ENCODE measurements at places on chromosomes 5 and 9.

DNA sequence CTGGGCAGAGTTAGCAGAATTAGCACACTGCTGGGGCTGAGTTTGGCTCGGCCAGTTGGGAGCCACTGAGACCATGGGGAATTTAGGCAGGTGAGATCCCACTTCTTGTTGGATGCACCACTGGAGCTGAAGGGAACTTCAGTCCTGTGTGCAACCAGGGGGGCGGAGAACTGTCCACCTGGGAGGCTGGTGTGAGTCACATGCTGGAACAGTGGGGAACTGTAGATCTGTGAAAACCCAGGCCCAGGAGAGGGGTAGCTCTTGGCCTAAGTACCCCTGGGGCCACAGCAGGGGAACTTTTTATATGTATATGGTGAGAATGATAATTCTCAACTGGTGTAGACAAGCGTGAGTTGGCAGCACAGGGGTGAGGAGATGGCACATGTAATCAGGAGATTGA is 237.5 kb upstream of the KIF2A start:
- no peak for DNase-seq

GRCh38 chr5:10354048-10354872 is 765 bp downstream of the MARCHF6 start:
- DNase-seq = peak; percentile 35

GRCh38 chr5:146944764-146945616 is 66.4 kb upstream of the PPP2R2B start:
- no peak for DNase-seq

GRCh38 chr9:33186457-33187168 is 19.5 kb upstream of the B4GALT1 start:
- no peak for DNase-seq

DNA sequence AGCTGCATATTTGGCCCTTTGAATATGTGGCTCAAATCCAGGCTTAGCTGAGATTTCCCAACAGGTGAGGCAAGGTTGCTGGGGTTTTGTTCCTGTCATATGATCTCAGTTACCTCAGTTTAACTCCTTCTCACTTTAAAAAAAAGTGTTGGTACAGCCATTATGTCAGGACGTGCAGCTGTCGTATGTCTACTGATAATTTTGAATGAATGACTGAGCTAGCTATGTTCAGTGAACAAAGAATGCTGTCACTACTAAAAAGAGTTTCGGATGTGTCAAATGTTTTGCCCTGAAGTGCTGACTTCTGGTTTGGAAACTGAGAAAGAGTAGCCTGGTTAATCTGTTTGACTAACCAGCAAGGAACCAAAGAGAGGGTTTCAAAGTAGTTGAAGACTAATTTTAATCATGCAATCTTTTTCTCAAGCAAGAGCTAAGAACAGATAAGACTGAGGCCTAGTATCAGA is 106.3 kb upstream of the NR3C1 start:
- no peak for DNase-seq

- DNase-seq = no peak
These were observed 425.1 kb downstream of the ARHGEF28 start for GRCh38 chr5:74051076-74051475.

GRCh38 chr9:751137-752051 is 90.1 kb upstream of the DMRT1 start:
- DNase-seq = no peak

- DNase-seq = no peak
These were observed 136.2 kb downstream of the CDH6 start for GRCh38 chr5:31329715-31330114.

DNA sequence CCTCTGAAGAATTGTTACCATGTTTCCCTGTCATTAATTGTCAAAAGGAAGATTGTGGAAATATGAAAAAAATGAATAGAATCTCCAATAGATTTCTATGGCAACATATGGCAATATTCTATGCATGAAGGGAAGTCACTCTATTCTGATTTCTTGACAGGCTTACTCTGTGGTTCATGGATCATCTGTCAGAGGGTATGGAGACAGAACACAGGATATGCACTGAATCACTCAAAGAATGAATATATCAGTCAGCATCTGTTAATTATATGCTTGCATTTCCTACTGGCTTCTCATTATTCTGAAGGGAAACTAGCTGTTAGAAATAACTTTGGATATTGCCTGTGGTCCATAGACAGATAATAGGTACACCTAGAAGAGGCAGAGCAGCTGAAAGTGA is 918.9 kb downstream of the DTWD2 start:
- DNase-seq = no peak

DNA sequence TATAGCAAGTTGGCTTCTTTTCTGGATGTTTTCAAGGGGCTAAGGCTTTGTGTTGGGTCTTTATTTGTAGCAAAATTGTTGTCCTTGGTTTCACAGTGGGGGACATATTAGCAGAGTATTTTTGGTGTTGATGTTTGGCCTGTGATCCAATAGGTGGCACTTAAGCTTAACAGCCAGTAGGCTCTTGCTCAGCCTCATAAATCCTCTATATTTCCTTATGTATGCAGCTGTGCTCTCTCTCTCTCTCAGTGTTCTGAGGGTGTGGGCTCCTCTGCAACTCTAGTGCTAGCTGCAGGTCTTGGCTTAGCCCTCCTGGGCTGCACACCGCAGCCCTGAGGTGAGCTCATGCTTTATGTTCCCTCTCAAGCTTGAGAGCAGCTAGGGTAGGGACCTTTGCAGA is 195.0 kb upstream of the GHR start:
- DNase-seq = no peak

GRCh38 chr5:61837788-61838187 is 468.2 kb upstream of the KIF2A start:
- no peak for DNase-seq

DNA sequence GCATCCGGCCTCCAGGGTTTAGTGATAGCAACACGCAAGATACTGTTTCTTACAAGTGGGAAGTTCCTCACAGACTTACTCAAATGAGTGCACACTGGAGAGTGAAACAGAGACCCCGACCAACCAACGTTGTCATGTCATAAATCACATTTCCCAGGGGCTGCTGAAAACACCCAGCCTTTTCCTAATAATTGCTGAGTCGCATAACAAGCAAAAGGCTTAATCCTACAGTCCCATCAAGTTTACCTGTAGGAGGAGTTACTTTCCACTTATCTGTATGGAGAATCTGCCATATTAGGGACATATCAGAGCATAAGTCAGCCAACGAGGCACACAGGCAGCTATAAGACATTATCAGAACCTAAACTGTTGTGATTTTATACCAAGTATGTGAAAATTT is 156.4 kb upstream of the LHFPL2 start:
- no peak for DNase-seq

- DNase-seq = no peak
These were observed 36.6 kb upstream of the CCL21 start for GRCh38 chr9:34746526-34746925.

DNA sequence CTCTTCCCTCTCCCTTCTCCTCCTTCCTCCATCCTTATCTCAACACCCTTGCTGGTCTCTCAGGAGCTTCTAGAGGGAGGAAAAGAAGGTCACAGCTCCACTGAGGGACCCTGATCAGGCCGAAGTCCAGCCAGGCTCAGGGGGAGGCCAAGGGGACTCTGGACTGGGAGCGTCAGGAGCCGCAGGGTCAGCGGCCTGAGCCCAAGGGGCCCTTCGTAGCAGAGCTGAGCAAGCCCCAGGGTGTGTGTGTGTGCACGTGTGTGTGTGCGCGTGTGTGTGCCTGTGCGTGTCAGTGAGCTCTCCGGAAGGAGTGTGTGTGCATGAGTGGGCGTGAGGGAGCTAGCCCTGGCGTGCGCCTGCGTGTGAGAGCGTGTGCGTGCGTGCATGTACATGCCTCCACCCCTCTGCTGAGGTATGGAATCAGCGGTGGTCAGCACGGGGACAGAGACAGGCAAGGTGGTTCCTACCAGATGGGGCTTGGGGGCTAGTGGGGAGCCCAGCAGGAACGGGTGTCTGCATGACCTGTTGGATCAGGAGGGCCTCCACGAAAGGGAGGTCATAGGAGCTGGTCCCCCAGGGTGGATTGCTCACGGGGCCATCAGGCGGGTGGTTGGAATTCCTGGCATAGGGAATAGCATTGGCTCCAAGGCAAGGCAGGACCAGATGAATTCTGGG is 10.0 kb upstream of the AGPAT2 start:
- DNase-seq = no peak

- DNase-seq = no peak
These were observed 22.7 kb upstream of the LECT2 start for GRCh38 chr5:135977375-135977928.

GRCh38 chr5:53478411-53479044 is 1.9 kb upstream of the FST start:
- DNase-seq = peak; percentile 51

DNA sequence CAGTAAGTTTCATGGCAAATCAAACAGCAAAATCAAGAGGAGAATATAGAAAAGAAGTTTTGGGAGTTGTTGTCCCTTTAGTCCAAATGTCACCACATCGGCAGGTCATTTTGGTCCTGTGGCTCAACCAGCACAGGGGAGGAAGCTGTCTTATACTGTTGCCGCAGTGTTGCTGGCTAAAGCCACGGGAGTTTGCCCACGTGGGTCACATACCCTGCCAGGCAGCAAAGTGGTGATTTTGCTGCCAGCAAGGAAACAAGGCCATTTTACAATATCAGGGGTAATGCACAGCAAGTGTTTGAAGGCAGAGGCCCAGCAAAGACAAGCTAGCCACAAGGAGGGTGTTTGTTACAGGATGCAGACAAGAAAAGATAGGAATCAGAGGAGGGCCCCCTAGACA is 14.5 kb downstream of the GABRA6 start:
- DNase-seq = no peak

GRCh38 chr9:72203205-72203803 is 54.1 kb downstream of the GDA start:
- DNase-seq = peak; percentile 5

DNA sequence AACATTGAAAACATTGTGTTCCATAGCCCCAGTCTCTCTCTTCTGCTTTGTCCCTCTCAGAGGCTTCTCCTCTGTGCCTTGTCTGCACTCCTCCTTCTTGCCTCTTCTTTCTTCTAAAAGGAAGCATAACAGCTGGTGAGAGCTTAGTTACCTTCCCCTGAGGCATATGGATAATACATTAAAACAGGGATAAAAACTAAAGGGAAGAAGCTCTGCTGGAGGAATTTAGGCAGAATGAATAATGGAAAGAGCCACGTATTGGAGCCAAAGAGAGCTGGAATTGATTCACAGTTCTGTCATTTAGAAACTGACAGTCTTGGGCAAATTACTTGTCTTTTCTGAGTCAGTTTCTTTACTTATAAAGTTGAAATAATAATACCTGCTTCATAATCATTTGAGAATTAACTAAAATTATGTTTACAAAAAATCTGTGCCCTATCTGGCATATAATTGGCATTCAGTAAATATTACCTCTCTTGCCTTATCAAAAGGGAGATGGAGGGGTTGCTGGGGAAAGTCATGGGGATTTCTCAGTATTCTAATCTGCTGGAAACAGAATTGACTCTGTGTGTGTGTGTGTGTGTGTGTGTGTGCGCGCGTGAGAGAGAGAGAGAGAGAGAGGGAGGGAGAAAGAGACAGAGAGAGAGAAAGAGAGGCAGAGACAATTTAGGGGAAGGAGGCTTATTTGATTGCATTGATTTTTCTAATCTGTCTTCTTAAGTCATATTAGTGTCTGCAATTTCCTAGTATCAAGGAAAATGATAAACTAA is 20.2 kb downstream of the ZNF474 start:
- DNase-seq = peak; percentile 76

- no peak for DNase-seq
These were observed 30.1 kb downstream of the GSN start for GRCh38 chr9:121298016-121298538.

- no peak for DNase-seq
These were observed 19.8 kb upstream of the IL33 start for GRCh38 chr9:6195714-6196360.

GRCh38 chr5:129398026-129398678 is 61.9 kb upstream of the ADAMTS19 start:
- DNase-seq = no peak

DNA sequence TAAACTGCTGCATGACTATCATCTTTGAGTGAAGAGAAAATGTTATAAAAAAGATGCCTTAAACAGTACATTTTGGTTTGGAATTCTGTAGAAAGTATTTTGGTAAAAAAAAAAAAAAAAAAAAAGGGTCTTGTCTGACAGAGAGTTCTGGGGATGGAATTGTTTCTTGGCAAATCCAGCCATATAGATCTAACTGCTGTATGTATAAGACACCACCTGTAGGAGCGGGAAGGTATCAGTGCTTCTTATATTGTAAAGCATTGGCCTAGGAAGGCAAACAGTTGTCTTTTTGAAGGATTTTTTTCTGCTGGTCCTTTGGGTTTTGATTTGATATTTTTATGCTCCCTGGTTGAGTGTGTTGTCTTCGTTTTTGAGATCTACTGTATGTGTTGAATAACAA is 2.8 kb downstream of the PURA start:
- no peak for DNase-seq

DNA sequence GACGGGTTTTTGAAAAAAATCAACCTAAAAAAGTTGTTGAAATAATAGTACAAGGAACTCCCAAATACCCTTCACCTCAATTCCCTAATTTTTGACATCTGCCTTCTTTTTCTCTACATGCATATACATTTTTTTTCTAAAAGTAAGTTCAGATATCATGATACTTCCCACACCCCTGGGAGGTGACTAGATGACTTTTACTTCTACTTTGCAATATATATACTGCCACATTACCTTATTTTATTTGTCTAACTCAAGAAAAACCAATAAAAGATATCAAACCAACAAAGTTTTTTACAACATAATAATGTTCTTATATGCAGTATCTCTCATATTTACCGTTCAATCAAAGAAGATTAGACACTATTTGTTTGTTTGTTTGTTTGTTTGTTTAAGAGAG is 31.1 kb downstream of the CCNJL start:
- DNase-seq = no peak

DNA sequence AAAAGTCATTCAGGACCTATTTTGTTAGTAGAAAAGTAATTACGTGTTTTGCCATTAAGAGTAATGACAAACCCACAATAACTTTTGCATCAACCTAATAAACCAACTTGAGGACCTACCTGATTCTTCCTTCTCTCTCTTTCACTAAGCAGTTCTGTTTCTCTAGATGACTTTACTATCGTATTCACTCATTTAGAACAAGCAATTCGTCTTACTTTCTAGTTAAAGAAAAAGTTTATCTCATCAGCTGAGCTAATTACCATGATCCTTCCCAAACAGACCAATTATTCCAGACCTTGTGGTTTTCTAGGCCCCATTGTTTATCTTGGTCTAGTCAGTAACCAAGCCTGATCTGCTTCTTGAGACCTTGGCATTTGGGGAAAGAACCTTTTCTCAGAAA is 49.6 kb upstream of the PRDM9 start:
- no peak for DNase-seq

- DNase-seq = no peak
These were observed 545 bp downstream of the DIPK1B start for GRCh38 chr9:136712690-136713544.

DNA sequence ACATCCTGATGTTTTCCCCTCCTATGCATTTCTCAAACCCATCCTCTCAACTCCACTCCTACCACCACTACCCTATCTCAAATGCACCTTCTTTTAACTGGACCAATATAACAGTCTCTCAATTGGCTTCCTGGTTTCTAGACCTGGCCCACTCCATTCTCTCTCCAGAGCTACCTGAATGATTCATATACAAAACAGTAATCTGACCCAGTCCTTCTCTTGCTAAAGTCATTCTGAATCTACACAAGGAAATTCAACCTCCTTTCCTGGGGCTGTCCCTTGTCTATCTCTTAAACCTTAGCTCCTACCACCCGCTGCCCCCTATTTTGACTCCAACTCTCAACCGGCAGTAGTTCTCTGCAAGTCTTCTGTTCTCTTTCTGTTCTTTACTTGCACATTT is 97.2 kb downstream of the PCSK1 start:
- no peak for DNase-seq

All from skin of body (tissue), 3 donors.